ENCODE measurements at places on chromosomes 12 and 14.

DNA sequence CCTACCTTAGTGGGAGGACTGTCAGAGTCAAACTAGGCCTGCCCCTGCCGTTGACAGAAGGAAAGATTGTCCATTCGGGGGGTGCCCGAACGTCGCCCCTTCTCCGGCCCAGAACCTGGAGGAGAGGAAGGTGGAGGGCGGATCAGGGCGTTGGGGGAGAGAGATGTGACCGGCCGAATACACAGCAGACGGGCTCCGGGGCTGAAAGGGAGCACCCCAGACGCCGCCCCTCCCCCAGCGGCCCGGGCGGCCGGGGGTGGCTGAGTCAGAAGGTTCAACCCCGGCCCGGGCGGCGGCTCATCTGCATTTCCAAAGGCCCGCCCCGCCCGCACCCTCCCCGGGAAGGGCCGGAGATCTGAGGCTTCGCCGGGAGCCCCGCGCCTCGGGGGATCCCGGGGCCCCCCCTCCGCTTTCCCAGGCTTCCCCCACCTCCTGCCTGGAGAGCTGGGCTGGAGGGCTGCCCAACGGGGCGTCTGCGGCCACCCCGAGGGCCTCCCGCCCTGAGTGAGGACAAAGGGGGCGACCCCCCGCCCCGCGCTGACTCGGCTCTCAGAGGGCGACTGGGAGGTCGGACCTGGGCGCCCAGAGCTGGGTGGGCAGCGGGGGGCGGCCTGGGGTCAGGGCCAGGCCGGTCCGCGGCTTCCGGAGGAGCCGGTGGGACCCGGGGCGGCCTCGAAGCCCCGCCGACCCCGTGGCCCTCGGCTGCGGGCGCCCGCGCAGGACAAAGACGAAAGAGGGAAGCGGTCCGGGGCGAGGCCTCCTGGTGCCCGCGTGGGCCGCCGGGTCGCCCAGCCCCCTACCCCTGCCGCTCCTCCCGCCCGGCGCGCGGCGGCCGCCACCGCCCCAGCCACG lies 3.7 kb upstream of the SETD1B start:
- peak; percentile 61 for DNase-seq

GRCh38 chr12:79678306-79678705 lies 12.5 kb downstream of the PAWR start:
- DNase-seq, result no peak

- no peak for DNase-seq
These were observed 13.7 kb downstream of the ATG2B start for GRCh38 chr14:96349286-96350075.

- DNase-seq, result no peak
These were observed 17.9 kb downstream of the ZDHHC22 start for GRCh38 chr14:77123381-77124325.

- DNase-seq, result no peak
These were observed 759.1 kb downstream of the GALC start for GRCh38 chr14:87233806-87234384.

- DNase-seq, result no peak
These were observed 30.4 kb upstream of the GNPNAT1 start for GRCh38 chr14:52821805-52822250.

GRCh38 chr12:1470051-1470450 lies 124.3 kb downstream of the FBXL14 start:
- no peak for DNase-seq

DNA sequence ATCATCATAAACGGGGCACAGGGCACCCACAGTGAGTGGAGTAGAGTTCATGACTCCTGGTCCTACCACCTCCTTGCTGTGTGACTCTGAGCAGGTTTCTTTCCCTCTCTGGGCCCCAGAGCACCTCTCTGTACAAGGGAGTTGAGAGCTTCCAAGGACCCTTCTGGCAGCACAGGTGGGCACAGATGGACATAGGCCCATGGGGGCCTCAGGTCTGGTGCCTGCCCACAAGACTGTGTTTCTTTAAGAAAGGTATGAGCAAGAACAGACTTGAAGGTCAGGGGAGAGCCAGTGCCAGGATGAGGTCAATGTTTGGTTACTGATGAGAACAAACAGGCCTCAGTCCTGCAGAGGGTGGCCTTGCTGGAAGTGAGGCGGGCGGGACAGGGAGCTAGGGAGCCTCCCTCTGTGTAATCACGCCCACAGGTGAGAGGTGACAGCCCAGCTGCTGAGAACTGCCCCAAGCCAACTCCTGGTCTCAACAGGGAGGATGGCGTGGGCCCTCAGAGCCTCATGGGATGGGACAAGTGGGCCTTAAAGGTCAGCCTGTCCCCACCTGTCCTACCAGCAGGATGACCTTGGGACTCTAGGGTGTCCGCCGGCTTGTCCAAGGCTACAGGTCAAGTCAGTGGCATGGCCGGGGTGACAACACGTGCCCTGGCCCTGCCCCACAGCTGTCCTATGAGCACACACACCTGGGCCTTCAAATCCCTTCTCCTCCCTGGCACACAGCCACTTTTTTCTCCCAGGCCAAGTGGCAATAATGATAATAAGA lies 49.1 kb downstream of the CCDC85C start:
- no peak for DNase-seq

GRCh38 chr12:54416687-54417603 lies 2.1 kb downstream of the ITGA5 start:
- no peak for DNase-seq

DNA sequence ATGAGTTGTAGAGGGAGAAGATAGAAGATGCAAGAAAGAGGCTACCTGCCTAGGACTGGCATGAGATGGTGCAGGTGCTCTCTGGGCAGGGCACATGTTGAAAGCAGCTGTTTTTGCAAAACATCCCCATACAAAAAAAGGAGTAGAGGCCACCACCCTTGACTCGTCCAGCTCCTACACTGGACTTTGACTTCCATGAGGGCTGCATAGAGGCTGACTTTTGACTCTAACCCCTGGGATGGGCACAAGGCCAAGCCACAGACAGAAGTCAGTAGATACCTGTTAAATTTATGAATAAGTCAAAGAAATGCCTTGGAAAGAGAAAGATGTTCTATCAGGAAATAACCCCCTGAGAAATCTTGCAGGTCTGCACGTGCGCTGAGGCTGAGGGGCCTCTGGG lies 1139.1 kb upstream of the TMEM132C start:
- DNase-seq, result no peak
